Dorsolateral prefrontal cortex (tissue), 122 donors: ENCODE measurements at places on chromosomes 6 and 20. TPM values are rescaled to one million over a fixed set of nuclear protein-coding genes. Genes with fewer than 3 reads are reported as not detected.

The BLOC1S5 gene
- 7.7 TPM for total RNA-seq

The TBC1D20 gene
- 35.9 TPM for total RNA-seq

The ALDH5A1 gene
- 48.6 TPM for total RNA-seq

The BPIFA1 gene
- total RNA-seq = not detected

DNA sequence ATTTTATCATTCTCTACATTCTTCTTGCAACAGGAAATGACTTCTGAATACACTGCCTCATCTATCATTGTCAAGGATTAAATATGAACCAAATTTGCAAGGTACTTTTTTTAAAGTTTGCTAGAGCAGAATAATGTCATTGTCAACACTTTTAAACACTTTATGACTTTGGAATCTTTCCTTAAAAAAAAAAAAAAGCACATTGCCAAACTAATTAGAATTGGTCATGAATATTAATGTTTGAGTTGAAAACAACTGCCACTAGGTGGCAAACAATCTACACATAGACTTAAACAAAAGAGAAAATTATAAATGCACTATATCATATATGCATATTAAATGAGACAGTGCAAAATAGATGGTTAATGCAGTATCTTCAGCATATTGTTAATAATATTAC lies 32.5 kb upstream of the TMEM244 start:
- no peak for DNase-seq

DNA sequence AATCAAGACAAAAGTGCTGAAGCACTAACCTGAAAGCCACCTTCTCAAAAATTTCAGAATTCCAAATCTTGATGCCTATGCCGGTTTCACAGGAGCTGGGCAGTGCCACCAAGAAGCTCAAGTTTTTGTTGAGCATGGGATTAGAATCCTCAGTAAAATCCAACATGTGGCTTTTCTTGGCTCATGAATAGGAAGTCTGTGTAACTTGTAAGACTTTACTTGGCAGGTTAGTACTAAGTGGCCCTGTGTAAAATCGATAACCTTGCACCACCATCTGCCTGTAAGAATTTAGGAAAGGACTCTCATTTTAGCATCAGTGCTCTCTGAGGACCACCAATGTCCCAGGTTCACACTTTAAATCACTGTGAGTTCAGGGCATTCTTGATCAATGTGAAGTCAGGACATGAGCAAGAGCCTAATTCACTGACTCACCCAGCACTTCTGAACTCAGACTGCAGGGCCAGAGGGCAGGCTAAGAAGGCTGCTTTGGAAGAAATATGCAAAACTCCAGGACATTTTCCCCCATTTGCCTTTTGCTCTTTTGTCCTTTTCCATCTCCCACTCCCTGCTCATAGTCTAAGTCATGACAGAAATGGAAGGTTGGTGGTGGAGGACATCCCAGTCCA lies 113.2 kb downstream of the EDN1 start:
- no peak for DNase-seq

GRCh38 chr6:81562169-81562568 lies 190.3 kb downstream of the TENT5A start:
- DNase-seq = no peak

DNA sequence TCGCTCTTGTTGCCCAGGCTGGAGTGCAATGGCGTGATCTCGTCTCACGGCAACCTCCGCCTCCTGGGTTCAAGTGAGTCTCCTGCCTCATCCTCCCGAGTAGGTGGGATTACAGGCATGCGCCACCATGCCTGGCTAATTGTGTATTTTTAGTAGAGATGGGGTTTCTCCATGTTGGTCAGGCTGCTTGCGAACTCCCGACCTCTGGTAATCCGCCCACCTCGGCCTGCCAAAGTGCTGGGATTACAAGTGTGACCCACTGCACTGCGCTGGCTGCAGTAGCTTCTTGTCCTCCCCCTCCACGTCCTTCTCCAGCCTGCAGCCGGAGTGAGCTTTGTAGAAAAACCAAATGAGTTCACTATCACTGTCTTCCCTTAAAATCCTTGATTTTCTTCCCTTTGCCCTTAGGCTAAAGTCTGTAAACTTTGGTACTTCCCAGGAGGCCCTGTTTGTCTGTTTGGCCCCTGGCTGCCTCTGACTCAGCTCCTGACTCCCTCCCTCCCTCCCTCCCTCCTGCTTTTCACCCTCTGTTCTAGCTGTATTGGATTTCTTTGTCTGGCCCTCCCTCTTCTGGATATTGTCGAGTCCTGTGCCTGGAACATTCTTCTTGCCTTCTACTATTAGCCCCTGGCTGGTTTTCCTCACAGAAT lies 12.9 kb downstream of the PARD6B start:
- DNase-seq = no peak

- DNase-seq = no peak
Observed at GRCh38 chr6:152423216-152424103, 213.7 kb downstream of the SYNE1 start.

- DNase-seq = no peak
Observed at GRCh38 chr20:40855269-40855668, 166.2 kb upstream of the MAFB start.

- DNase-seq = no peak
Observed at GRCh38 chr6:53464927-53465460, 79.9 kb downstream of the GCLC start.

DNA sequence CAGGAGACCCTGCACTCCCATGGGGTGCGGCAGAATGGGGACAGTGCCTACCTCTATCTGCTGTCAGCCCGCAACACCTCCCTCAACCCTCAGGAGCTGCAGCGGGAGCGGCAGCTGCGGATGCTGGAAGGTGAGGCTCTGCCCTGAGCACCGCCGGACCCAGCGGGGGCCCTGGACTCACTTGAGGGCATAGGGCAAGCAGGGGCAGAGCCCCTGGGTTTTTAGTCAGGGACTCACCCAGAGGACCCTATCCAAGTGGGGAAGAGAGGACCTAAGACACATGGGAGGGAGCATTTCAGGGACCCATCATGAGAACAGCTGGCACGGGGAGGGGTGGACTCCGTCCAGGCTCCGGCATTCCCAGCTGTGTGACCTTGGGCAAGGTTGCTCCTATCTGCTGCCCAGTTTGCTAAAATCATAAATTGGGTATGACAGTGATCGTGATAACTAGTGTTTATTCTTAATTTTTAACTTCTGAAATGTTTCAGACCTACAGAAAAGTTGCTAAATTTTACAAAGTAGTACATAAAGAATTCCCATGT lies 9.8 kb downstream of the RBCK1 start:
- no peak for DNase-seq

GRCh38 chr6:35248300-35248699 lies 11.2 kb upstream of the ZNF76 start:
- no peak for DNase-seq

DNA sequence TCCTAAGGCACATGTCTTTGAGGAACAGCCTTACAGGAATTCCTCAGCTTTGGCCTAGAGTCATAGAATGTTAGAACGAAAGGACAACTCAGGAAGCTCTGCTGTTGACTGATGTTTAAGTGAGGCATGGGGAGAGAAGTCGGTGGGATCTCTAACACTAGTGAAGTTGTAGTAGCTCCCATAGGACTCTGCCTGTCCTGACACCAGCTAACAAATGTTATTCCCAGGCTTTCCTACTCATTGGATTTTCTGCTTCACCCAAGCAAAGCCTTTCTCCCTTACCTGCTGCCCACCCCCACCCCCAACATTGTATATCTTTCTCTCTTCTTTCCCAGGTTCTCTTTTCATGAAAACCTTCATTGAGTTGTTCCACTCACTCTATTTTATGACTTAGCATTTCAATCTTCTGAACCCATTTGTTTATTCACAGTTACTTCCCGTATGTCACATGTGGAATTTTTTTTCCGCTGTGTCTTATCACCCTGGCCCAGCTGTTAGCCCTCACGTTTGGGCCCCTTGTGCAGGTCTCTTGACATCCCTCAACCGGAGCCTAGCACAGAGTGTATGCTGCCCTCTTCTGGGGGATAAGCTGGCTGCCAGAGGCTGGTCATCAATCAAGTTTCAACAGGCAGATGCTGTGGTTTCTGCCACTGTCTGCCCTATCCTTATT lies 39.2 kb upstream of the RNF8 start:
- no peak for DNase-seq

DNA sequence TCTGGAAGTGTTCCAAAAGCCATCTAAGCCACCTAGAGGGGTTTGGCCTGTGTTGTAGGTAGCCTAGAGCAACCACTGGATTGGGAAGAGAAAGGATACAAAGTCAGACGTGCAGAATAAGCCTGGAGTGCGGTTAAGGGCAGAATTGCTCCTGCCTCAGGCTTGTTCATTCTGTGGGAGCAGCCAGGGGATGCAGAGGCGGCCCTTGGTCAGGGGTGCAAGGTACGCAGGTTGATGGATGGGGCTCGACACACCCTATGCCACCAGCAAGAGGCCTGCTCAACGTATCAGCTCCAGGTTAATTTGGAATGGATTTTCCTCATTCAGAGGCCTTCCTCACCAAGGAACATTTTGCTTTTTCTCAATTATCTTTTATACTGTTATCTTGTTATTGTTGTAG lies 129.8 kb downstream of the SLC23A2 start:
- DNase-seq = no peak

DNA sequence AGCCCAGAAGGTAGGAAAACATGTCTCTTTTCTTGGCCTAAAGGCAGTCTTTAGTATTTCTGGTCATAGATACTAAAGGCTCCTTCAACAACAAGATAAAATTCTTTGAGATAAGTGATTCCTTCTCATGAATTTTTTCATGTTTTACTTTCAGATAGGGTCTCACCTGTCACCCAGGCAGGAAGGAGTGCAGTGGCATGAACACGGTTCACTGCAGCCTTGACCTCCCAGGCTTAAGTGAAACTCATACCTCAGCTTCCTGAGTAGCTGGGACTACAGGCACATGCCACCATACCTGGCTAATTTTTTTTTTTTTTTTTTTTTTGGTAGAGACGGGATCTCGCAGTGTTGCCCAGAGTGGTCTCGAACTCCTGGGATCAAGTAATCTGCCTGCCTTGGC lies 9.1 kb downstream of the PNLDC1 start:
- DNase-seq = no peak

DNA sequence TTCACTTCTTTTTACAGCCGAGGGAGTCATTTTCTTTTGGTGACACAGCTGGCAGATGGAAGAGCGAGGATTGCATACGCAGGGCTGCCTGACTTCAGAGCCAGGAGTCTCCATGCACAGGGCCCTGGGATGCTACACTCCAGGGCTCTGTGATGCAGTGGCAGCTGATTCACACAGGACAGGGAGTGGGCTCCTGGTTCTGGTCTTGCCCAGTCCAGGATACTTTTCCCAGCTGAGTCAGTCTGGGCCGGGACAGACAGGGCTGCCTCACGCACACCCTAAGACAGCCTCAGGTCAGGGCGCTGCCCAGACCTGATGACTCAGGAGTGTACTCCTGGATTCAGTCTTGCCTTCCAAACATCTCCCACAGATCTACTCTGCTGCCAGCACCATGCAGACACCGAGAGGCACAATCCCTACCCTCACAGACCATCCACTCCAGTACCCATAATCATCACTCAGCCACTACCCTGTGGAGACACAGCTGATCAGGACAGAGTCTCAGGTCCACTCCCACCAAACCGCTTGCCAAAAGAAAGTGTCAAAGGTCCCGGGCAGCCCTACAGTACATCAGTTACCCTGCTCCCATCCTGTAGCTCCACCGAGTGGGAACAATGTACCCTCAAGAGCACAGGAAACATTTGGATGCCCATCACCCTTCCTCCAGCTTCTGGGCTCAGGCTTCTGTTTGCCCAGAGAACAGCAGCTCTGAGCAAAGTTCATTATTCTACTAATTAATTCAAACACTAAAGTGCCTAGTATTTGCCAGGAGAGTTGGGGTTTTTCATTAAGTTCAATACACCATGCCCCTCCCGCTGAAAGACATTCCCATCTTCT lies 11.5 kb downstream of the SDC4 start:
- no peak for DNase-seq

DNA sequence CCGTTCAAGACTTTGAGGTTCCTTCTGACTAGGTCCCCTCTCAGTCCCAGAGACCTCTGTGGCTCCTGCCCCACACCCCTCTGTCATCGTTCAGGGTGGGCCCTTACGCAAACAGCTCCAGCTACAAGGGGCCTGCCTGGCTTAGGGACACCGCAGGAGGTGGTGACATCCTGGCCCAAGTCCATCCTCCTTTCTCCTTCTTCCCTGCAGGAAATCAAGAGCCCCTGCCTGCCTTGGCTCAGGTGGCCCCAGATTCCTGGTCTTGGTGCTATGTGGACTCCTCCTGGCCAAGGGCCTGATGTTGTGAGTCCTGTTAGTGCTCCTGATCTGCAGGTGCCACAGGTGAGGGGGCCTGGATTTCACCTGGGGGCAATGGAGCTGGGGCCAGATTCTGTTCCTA lies 8.1 kb downstream of the TREML4 start:
- no peak for DNase-seq
